Tongue (tissue), 3 donors: ENCODE measurements at places on chromosomes 2 and 18.

DNA sequence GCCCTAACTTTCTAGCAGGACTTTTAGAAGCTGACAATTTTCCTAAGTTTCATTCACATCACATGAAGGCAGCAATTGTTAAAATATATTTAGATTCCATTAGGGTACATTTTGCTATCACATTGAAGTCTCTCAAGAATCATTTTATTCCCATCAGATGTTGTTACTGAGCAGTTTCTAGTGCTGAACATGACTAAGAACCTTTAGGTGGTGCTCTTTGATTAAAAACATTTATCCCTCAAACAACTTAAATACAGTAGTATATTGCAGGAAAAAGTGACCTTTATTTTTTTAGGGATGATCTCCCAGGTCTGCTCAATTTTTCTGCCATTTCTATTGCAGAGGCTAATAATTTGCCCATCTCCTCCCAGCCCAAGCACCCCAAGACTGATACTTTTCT, 22.9 kb upstream of the NARS1 start:
- DNase-seq, result no peak

- no peak for DNase-seq
Measured at GRCh38 chr2:88542668-88543067, 84.6 kb downstream of the EIF2AK3 start.

GRCh38 chr2:210577263-210578071, 21.1 kb downstream of the CPS1 start:
- peak; percentile 50 for DNase-seq

GRCh38 chr18:32346671-32347070, 124.0 kb downstream of the GAREM1 start:
- DNase-seq, result peak; percentile 45

DNA sequence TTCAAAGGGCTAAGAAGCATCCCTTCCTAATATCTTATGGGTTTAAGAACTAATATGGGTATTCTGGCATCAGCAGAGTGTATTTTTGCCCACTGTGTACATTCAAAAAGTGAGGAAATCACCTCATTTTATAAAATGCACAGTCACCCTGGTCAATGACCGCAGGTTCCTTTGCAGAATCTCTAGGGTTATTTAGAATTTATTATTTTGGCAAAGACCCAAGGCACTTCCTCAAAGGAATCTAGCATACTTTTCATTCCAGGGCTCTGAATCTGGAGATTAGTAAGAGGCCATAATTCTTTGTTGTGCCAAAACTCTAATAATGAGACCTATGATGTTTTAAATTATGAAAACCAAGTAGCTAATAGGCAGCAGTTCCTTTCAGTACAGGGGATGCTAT, 27.2 kb upstream of the CDH2 start:
- no peak for DNase-seq
